ENCODE measurements at places on chromosomes 6 and 20.

DNA sequence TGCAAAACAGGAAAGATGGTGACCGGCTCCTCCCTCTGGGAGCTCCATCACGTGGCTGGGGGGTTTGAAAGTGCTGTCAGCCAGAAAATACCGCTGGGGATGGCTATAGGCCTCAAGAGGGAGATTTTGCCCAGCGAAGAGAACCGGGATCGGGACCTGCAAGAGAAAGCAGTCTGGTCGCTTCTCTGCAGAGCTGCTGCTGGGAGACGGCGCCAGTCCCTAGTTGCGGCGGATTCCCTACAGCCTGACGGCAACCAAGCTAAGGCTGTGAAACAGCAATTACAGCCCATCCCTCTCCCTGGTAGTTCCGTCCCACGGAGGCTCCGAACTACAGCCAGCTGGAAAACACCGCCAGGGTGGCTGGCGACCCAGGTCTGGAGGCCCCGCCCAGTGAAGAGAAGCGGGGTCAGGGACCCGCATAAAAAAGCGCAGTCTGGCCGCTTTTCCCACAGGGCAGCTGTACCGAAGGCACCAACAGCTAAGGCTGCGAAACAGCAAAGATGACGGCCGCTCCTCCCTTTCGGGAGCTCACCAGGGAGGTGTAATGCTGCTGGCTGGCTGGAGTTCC, 238.1 kb upstream of the IRAK1BP1 start:
- DNase-seq: peak; percentile 8

DNA sequence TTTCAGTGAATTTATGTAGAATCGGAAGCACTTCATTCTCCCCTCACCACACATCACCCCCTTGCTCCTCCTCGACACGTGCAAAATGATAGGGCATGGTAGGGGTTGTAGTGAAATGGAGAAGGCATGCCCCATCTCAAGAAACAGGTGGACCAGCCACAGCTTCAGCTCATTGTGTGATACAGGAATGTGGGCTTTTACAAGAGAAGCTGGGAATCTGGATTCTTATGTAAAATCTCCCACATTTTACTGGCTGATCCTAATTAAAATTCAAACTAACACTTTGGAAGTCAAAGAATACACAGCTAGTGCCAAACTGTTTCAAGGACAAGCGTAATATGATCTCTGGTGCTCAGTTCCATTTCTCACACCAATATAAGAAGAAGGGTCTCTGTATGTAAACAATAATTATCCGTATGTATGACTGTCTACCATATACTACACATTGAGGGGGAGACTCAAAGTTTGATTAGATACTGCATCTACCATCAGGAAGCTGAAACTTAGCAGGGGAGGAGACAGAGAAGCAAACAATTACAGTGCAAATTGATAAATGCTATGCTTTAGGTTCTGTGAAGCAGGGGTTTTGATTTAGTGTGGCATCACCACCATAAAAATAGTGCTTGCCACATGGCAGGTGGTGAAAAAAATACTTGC, 24.3 kb upstream of the KIAA0408 start:
- DNase-seq: no peak

DNA sequence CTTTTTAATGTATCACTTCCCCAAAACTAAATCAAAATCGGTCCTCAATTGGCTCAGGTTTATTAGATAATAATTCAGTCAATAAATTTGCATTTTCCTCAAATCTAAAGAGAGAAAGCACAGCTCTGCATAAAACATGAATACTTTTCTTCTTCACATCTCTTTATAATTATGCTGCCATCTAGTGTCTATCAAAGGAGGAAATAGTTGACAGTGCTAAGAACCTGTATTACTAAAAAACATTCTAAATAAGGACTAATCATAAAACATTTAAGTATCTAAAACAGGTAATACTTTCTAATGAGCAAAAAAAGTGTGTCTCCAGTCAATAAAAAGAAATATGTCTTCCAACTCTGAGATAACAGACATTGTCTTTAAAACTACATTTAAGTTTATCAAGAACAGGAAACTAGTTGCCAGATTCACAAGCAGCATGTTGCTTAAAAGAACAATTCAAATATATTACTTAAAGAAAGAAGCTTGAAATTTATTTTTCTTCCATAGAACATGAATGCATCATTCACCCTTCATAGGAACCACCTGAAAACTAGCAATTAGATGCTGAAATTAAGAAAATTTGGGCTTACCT, 56.5 kb upstream of the DST start:
- DNase-seq: no peak

DNA sequence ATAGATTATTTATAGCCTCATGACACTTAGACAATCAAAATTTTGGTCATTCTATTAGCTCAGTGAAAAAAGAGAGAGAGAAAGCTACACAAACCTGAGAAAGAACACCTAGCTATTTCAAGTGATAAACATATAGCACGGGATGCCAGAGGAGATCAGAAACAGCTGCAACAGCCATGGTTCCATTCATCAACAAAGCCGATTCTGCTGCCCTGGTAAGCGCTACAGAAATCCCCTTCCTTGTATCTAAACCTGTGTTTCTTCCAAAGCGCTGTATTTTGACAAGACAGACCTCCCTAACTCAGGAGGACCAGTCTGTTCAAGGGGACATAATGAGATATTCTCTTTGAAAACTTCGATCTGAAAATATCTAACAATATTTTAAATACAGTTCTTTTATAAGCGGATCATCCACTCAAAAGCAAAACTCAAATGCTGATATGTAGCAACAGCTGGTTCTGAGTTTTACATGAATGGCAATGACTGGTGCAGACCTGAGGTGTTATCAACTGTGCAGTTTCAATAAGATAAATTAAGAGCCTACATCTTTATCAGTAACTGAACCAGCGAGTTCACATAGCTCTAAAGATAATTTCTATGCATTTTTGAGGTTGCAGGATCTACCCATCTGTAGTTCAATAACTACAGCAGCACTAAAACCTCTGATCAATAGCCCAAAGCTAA, 447.8 kb downstream of the FRK start:
- no peak for DNase-seq

DNA sequence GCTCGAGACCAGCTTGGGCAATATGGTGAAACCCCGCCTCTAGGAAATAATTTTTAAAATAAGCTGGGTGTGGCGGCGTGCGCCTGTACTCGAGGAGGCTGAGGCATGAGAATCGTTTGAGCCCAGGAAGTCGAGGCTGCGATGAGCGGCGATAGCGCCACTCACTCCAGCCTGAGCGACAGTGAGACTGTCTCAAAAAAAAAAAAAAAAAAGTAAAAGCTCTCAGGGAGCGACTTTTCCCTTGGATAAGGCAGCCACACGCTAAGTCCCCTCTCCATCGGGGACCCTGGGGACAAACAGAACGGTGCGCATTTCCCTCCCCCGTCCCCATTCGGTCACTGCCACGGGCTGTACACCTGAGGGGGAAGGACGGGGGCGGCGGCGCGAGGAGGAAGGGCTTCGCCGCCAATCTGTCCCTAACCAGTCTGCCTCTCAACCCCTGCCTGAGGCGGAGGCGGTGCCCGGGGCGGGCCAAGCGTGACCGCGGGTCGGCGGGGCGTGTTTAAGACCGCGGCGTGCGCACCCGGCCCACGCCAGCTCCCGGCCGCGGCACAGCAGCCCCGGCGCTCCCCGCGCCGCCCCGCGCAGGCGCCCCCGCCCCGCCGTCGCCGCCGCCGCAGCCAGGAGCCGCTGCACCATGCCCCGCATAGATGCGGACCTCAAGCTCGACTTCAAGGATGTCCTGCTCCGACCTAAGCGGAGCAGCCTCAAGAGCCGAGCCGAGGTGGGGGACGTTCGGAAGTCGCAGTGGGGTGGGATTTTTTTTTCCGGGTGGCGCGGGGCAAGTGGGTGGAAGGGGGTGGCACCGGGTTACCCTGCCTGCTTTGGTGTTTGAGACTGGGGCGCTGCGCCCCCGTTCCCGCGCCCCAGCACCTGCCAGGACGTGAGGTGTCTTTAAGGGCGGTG, at the start of gene GMPR:
GMPR (plus strand) TSS at position 531 of the 906 bp plus-strand sequence; CDS start at position 638, 107 bp downstream.
- DNase-seq: peak; percentile 60

GRCh38 chr6:33989016-33989854, 156.7 kb downstream of the GRM4 start:
- DNase-seq: no peak

DNA sequence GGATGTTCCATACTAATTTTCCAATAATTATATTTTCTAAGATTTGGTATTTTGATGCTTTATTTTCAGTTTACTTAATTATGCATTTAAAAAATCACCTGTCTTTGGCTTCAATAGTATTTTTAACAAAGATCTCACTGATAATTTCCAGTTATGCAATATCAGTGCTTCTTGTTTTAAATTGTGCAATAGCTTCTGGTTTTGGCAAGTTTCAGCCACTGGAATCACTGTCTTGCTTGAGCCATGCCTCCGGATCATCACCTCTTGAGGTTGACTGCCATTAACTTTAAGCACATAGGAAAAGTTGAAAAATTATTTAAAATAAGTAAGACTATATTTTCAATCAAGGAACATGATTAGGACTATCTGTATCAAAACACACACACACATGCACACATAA, 1242.1 kb downstream of the HACE1 start:
- no peak for DNase-seq

- no peak for DNase-seq
Measured at GRCh38 chr20:62907384-62908317, 18.7 kb downstream of the DIDO1 start.

DNA sequence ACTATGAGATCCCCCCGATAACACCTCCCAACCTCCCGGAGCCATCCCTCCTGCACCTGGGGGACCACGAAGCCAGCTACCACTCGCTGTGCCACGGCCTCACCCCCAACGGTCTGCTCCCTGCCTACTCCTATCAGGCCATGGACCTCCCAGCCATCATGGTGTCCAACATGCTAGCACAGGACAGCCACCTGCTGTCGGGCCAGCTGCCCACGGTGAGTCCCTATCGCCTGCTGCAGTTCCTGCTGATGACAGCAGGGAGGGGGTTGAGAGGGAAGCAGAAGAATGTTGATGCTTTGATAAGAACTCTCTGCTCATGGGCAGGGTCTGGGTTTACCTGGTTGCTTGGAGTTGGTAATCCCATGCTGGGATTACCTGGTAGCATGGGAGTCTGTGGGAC, 91.9 kb downstream of the TOX2 start:
- no peak for DNase-seq

DNA sequence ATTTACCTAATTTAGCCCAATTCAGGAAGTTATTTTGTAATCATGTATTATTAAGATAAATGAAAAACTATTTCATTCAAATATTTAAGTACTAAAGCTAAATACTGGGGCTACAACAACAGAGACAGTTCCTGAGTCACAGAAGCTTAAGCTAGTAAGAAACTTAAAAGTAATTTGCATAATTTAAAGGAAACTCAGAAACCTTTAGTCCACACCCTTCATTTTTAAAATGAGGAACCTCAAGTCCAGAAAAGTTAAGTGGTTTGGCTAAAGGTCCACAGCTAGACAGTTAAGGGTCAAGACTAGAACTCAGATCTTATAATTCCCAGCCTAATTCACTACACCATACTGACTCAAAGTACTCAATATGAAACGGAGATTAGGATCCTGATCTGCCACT, 7.2 kb downstream of the LMBRD1 start:
- DNase-seq: no peak

DNA sequence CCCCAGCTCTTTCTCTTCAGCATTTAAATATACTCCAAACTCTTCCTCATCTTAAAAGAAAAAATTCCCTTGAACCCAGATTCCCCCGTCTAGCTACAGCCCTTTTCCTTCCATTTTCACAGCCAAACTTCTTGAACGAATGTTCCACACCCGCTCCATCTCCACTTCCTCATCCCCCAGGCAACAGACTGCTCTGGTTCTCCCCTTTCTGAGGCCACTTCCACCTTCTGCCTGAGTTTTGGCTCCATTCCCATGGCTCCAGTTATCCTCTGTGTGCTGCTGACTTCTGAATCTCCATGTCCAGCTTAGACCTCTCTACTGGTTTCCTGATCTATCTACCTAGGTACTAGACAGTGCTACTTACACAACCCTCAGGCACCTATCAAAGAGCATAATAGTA, 106.4 kb downstream of the RALGAPA2 start:
- no peak for DNase-seq

- DNase-seq: no peak
Measured at GRCh38 chr6:13427316-13427715, 60.1 kb downstream of the GFOD1 start.

DNA sequence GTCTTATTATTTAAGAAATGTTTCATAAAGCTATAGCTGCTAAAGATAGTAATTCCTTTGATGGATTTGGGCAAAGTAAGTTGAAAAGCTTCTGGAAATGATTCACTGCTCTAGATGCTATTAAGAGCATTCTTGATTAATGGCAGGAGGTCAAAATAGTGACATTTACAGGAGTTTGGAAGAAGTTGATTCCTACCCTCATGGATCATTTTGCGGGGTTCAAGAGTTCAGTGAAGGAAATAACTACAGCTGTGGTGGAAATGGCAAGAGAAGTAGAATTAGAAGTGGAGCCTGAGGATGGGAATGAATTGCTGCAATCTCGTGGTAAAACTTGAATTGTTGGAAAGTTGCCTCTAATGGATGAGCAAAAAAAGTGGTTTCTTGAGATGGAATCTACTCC, 316.1 kb downstream of the UTRN start:
- DNase-seq: no peak

GRCh38 chr20:3699037-3699436, 13.4 kb downstream of the SIGLEC1 start:
- no peak for DNase-seq

DNA sequence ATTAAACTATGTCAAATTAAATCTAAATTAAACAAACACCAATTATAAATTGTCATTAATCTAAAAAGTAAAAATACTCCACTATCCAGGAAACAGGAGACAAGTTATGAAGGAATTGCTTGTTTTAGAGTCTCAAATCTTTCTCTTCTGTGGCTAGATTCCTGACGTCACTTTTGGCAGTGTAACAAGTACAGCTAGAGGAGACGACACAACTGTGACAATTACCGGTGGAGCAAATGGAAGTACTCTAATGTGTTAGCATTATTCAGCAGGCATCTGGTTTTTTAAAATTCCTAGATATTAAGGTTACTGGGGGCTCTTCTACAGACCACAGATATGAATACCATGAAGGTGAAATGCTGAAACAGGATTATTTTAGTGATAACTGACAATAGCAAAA, 1042.7 kb downstream of the EPHA7 start:
- no peak for DNase-seq

DNA sequence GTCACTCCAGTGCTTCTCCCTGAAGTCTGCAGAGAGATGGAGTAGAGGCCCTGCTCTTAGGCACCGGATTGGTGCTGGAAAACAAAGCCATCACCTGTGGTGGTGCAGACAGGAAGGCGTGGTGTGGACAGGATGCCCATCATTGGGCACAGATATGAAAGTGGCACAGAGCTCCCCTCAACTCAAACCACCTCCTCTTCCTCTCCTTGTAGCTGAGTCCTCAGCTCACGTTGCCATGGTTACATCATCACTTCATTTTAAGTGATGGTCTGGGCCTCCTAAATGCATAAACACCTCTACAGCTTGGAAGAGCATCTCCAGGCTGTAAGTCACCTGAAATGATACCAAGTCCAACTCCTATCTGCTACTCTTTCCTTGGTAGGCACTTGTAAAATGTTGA, 8.0 kb upstream of the RTF2 start:
- no peak for DNase-seq

- DNase-seq: no peak
Measured at GRCh38 chr6:56403745-56404144, 156.4 kb upstream of the COL21A1 start.

GRCh38 chr6:144321839-144322591, 36.9 kb downstream of the UTRN start:
- no peak for DNase-seq

GRCh38 chr6:52596371-52597028, 19.6 kb upstream of the TRAM2 start:
- DNase-seq: peak; percentile 80

Measured in foreskin melanocyte (primary cell).